ENCODE measurements at places on chromosomes 4 and X.

DNA sequence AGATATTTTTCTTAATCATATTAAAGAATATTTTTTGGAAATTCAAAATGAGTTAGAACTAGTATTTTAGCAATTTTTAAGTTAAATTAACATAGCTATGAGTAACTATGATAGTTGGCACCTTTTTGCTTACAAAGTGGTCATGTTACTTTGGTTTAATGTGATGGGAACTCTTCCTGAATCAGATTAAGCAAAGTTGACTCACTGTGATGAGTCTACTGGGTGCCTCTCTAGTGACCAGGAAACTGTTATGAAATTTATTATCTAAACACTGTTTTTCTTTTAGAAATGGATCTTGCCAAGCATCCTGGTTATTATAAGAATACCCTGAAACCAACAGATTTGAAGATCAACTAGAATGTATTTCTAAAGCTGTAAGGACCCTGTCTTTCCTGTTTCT, 985.8 kb downstream of the TRAM1L1 start:
- DNase-seq: no peak

- DNase-seq: no peak
Measured at GRCh38 chr4:80646061-80646460, 310.5 kb downstream of the CFAP299 start.

- no peak for DNase-seq
Measured at GRCh38 chr4:13851085-13851940, 223.8 kb upstream of the BOD1L1 start.

DNA sequence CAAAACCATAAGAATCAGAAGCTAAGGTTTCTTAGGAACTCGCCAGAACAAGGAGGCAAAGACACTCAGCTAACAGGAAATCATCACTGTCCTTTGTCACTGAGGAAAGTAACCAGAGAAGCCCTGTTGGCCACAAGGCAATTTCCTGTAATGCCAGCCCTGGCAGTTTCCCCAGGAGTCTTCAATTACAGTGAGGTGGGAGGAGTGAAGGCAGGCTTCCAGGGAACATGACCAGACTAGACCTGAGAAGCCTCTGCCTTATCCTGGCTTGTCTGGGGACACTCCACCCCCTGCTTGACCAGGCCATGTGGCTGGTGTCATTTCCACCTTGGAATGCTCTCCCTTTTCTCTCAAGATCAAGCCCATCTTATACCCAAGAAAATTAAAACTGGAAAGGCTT, 125.3 kb downstream of the COL4A6 start:
- no peak for DNase-seq

DNA sequence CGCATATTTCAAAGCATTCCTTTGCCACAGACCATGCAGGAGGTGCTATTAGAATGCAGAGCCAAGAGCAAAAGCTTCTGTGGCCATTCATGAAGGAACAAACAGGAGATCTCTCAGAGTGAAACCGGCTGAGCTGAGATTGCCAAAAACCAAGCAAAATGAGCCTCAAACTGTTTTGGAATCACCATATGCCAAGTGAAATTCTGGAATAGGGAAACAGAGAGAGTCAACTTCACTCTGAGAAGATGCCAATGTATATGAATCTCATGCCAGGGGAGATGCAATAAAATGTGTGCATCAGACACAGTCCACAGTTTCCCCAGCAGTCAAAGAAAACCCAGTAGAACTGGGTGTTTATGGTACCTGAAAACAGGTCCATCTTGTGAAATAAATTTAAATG, 42.3 kb downstream of the SRPX start:
- DNase-seq: no peak

- no peak for DNase-seq
Measured at GRCh38 chr4:119788349-119789266, 160.0 kb upstream of the PDE5A start.

GRCh38 chr4:131426023-131426758, 1722.9 kb upstream of the PCDH10 start:
- DNase-seq: no peak

- DNase-seq: no peak
Measured at GRCh38 chr4:20383283-20383682, 131.6 kb downstream of the SLIT2 start.

- DNase-seq: no peak
Measured at GRCh38 chr4:106996490-106996889, 39.6 kb downstream of the DKK2 start.

DNA sequence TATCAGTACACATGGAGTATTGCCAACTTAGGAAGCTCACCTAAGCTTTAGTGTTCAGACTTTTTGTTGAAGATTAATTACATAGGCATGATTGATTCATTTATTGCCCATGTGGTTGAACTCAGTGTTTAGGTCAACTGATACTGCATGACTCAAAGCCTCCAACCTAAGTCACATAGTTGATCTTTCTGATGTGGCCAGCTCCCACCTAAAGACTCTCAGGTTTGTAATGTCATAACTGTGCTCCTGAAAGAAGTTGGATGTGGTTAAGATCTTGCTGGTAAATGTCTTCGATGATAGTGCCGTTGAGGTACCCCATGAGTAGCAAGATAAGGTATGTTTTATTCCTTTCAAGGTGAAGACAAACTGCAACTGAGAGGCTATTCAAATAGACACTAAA, 192.5 kb downstream of the EDA start:
- no peak for DNase-seq

- DNase-seq: no peak
Measured at GRCh38 chrX:155893521-155893920, 12.4 kb downstream of the VAMP7 start.

GRCh38 chr4:85994576-85994975, 365.3 kb downstream of the MAPK10 start:
- DNase-seq: no peak

GRCh38 chr4:84907145-84907544, 59.3 kb downstream of the WDFY3 start:
- no peak for DNase-seq

DNA sequence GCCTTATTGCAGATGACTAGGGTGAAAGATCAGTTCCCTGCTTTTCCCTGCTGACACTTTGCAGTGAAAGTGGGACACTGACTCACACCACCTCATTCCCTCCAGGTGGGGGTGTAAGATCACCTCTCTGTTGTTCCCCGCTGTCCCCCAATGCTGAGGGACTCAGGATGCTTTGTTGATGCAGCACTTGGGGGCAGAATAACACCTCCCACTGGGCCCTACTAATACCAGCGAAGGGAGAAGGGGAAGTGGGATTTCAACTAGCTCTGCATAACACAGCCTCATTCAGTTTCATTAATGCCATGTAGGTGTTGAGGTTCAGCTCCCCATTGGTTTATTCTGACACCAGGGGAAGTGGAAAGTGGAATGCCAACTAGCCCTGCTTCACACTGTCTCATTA, 43.6 kb upstream of the IL1RAPL2 start:
- DNase-seq: no peak

DNA sequence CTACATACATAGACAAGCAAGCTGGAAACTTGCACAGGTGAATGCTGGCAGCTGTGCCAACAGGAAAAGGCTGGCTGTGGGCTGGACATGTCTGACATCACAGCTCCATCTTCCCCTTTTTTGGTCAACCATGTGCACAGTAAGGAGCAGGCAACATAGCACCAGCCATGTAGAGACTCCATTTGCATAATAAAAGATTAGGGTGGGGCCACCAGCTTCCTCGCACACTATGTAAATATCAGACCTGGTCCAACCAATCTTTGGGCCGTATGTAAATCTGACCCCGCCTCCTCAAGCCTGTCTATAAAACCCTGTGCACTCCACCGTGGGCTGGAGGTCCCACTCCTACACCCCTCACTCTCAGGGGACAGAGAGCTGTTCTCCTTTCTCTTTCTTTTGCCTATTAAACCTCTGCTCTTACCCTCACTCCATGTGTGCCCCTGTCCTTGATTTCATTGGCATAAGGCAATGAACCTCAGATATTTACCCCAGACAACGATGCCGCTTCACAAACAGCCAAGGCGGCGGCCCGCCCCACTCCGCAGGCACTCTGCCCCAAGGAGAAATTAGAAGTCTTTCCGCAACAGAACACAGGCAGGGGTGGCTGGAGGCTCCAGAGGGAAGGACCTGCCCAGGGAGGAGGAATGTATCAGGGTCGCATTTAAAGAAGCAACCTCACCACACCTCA, 862.2 kb downstream of the TRIML1 start:
- DNase-seq: no peak

- no peak for DNase-seq
Measured at GRCh38 chrX:10965174-10965798, 145.8 kb upstream of the HCCS start.

GRCh38 chrX:135984791-135985156, 461 bp upstream of the SLC9A6 start:
- DNase-seq: no peak

DNA sequence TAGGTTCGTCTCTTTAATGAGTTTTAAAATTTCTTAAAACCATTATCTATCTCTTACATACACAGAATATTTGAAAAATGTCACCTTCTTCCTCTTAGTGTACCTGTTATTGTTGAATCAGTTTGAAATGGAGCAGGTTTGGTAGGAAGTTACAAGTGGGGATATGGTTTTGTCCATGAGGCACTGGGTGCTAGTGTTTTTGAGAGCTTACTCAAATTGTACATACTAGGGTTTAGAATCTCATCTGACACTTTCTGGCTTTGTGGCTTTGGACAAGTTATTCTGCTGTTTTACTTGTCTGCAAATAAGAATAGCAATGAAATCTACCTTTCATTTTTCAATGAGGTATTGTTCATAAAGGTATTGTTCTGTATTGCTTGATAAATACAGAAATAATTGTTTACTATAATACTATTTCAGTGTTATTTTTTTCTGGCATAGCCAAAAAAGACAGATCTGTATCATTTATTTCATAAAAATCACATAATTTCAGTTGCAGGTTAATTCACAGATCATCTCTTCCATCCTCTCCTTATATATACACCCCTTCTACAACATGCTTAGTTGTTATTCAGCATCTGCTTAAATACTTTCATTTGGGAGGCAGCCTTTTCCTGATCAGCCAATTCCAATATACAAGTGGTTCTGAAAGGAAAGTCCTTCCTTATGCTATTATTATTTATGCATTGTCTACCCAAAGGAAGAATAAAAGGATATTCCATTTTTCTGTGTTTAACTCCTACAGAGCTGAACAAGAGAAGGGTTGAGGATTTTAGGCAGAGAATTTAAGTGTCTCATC, 13.3 kb downstream of the NCAPG start:
- no peak for DNase-seq

DNA sequence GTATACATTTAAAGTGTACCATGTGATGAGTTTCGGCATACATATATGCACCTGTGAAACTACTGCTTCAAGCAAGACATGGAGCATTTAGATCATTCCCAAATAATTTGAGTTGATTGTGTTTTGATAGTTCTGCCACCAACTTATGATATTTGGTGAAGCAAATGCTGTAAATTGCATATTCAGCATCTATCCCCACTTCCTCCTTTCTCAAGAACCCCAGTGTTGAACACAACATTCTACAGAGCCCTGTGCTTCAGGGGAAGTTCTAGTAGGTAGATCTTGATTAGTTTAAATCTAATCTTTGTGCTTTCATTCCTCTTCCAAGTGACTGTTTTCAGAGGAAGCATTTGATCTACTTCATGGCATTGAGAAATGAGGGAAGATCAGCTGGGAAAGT, 5.4 kb upstream of the SHROOM3 start:
- no peak for DNase-seq

DNA sequence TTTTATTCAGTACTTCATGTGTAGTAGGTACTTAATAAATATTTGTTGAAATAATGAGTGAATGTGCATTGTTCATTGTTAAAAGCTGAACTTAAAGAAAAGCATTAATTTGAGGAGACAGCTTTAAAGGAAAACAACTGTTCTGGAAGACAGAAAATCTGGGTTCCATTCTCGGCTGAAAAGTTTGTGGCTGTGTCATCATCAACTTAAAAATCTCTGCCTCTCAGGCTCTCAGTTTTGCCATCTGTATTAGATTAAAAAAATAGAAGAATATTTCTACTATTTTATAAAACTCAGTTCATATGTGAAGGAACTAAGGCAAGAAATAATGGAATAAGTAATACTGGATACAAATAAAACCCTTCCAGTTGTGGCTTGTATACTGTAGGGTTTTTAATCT, 62.5 kb downstream of the FSTL5 start:
- DNase-seq: no peak

GRCh38 chr4:28444886-28445496, 1584.3 kb downstream of the STIM2 start:
- no peak for DNase-seq

- no peak for DNase-seq
Measured at GRCh38 chr4:56657818-56658217, 23.3 kb downstream of the HOPX start.

GRCh38 chr4:152014280-152014679, 253.5 kb upstream of the GATB start:
- no peak for DNase-seq

GRCh38 chr4:14874990-14875389, 127.3 kb upstream of the CPEB2 start:
- no peak for DNase-seq

GRCh38 chrX:4925911-4926310, 1212.5 kb upstream of the PRKX start:
- no peak for DNase-seq

Data from effector CD4-positive, alpha-beta T cell (primary cell).